ENCODE measurements at places on chromosomes 12 and 14.

DNA sequence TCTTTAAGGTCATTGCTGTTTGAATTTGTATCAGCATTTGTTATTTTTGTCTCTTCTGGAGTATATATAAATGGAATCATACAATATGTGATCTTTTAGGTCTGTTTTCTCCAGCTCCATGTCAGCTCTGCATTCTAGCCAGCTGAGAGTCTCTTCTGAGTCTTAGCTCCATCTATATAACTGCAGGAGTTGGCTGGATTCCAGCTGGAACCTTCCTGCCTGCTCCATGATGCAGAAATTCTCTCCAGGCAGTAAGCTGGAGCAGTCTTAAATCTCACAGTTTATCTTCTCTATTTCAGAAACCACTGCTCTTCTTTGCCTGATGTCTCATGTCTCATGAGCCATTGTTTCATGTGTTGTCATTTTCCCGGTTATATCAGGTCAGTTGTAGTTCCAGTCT, 827.6 kb downstream of the NRXN3 start:
- no peak for DNase-seq

- DNase-seq: no peak
Observed at GRCh38 chr14:23548351-23549318, 2.9 kb downstream of the ZFHX2 start.

GRCh38 chr12:25971654-25972041, 13.2 kb downstream of the RASSF8 start:
- no peak for DNase-seq

GRCh38 chr12:13114251-13115052, 11.0 kb upstream of the GSG1 start:
- DNase-seq: no peak

DNA sequence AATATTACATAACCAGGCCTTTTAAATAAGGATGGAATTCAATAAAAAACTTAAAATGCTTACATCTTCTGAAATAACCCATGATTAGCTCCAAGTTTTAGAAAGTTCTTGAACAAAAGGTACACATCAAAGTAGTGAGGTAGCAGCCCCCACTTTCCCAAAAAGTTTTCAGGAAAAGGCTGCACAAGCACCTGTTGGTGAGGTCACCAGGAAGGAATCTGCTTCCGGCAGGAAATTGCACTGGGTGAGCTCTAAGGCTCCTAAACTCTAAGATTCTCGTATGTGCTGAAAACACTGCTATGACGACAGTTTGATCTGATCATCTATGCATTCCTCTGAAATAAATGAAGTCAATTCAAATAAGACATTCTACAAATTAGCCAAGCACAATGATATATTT, 34.3 kb upstream of the TTC7B start:
- DNase-seq: peak; percentile 50

DNA sequence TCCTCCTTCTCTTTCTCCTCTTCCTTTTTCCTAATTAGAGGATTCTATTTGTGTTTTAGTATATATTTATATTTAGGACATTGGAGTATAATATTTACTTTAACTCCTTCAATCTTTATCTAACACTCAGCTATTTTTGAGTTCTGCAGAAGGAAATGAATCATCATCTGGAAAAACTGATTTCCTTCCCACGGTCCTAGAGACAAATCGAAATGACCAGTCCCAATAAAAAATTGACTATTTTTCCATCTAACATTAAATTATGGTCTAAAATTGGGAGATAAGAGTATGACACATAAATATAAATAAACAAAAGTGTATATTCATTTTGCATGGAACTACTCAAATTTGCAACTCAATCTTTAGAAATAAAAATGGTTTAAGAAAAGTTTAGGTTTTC, 167.4 kb downstream of the TMTC3 start:
- DNase-seq: no peak

GRCh38 chr12:71748081-71748850, 6.4 kb upstream of the RAB21 start:
- DNase-seq: no peak
